NCI-H1092 treated with DMSO at 0.1 percent for 48 hours (cell line): ENCODE measurements at places on chromosomes 7 and 10.

DNA sequence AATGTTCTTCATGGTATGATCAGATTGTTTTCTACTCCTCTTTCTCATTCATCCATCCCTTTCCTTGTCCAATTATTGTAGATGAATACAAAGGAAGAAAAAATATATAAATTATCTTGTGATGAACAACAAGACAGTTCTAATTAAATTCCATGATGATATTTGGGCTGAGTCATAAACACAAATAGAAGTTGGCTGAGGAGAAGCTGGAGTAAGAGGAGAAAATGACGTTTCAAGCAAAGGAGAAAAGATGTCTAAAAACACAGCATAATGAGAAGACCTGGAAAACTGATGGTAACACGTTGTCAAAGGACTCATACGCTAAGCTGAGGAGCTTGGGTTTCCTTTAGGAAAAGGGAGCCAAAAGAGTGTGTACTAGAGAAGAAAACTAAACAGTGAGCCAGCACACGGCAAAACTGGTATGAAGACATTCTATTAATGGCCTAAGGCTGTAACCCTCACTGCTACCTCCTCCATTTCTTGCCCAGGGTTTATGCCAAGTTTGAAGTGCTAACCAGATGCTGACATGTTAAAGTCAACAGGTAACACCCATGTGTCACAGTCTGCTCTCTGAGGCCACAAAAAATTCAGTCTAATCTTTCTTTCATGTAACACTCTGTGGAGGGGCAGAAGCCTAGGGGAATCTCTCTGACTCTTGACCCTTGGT, 26.1 kb downstream of the ZFAND4 start:
- DNase-seq = no peak

GRCh38 chr10:104170610-104171254, 48.8 kb downstream of the SFR1 start:
- DNase-seq = no peak

GRCh38 chr10:11602919-11603523, 8.4 kb downstream of the USP6NL start:
- DNase-seq = no peak

DNA sequence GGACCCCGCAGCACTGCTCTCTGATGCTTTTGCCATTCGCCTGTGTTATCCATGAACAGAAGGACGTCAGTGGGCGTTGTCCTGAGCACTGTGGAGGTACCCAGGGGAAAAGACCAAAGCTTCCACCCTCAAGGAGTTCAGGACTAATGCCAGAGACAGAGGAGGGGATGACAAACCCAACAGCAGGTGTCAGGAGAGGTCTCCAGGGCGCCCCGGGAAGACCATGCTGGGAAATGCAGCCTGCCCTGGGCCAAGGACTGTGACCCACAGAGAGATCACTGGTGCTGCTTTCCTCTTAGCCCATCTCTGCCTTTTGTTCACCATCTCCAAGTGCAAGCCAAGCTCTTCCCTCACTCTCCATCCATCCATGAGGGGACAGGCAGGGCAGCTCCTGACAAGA, 166.8 kb upstream of the PFKP start:
- DNase-seq = no peak

DNA sequence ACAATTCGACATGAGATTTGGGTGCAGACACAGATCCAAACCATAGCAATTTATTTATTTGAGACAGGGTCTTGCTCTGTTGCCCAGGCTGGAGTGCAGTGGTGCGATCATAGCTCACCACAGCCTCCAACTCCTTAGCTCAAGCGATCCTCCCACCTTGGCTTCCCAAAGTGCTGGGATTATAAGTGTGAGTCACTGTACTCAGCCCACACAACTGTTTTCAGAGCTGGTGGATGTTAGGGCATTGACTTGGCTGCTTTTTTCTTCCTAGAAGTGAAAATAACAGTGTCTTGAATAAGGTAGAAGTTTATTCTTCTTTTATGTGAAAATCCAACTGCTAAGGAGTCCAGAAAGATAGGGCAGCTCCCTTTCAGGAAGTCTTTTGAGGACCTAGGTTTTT, 132.1 kb downstream of the CCDC3 start:
- no peak for DNase-seq

- no peak for DNase-seq
These were observed 270.5 kb downstream of the CREB5 start for GRCh38 chr7:28682801-28683200.

DNA sequence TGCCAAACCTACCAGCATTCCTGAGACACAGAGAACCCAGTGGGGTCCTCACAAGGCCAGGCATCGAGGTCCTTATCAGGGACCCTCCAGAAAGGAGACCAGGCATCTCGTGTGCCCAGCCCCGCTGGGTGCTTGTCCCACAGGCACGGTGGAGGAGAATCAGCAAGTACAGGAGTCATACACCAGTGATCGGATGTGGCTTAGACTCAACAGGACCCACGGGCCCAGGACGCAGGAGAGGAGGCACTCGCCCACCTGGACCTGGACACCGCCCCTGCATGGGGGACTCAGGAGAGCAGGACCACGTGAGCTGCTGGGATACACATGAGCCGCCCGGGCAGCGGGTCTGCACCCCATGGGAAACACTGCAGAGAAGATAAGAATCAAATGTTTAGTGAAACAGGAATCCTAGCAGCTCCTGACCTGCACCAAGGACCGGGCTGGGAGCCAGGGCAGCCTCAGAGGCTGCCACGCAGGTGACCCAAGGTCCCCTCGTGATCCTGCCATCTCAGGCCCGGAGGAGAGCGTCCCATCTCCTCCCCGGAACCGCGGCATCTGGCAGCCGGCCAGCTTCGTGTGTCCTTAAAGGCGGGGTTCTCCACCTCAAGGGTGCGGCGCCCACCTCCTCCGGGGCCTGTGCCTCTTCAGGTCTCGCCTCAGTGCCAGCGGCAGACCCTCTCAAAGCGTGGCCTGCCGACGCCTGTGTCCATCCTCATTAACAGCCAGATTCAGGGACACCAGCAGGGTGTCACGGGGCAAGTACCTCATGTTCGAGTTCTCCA, 59.2 kb downstream of the FOXL3 start:
- DNase-seq = no peak

- DNase-seq = no peak
These were observed 163.6 kb downstream of the CAMK1D start for GRCh38 chr10:12513003-12513365.

- no peak for DNase-seq
These were observed 154.2 kb downstream of the EBF3 start for GRCh38 chr10:129809841-129810240.

DNA sequence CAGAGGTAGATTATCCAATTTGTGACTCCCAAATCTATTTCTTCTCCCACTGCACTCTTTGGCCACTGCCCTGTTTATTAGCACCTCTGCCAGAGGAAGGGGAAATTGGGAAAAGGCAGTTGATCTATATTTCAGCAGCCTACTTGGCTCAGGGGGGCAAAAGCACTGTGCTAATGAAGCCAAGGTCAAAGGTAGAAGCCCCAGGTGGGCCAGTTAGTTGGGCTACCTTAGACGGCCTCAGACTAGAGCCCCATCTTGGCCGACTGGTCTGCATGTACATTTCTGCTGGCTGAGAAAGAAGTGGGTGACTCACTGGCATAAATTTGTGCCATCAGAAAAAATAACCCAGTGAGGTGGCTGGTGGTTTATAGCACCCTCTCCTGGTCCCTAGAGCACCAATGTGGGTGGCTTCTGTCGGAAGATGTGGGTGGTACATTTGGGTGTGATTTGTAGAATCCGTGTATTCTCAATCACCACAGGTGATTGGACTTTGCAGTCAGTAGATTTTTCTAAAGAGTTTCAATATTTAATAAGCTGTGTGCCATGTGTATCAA, 293.3 kb upstream of the MKI67 start:
- no peak for DNase-seq

- DNase-seq = no peak
These were observed 36.6 kb upstream of the SPOCK2 start for GRCh38 chr10:72124989-72125388.

- DNase-seq = no peak
These were observed 49.8 kb upstream of the FAM133B start for GRCh38 chr7:92639966-92640365.

DNA sequence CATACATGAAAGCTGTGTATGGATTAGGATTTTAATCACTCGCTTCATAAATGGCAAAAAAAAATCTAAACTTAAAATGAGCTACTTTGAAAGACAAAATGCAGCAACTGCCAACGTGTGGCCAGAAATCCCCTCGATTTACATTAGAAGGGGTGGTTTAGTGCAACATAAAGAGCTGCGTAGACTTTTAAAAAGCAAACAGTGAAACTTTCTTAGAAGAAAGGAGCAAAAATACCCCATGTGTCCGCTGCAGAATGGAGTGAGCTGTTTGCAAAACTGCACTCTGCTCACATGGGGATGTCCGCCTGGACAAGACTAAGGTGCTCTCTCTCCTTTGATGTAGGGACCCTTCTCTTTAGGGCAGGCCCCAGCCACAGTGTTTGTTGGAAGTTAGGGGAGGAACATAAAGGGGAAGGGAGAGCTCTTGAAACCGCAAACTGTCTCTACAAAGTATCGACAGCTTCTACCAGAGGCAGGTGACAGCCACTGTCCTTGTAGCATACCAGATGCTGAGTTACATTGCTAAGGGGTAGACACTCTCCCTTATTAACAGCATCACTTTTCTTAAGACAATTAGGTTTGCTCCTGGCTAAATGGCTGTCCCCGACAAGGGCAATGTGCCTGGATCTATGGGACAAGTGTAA, 528.1 kb downstream of the KCNMA1 start:
- DNase-seq = no peak

GRCh38 chr7:86644282-86645224, 844 bp downstream of the GRM3 start:
- DNase-seq = no peak

- DNase-seq = no peak
These were observed 169.4 kb downstream of the SVIL start for GRCh38 chr10:29465384-29465783.

DNA sequence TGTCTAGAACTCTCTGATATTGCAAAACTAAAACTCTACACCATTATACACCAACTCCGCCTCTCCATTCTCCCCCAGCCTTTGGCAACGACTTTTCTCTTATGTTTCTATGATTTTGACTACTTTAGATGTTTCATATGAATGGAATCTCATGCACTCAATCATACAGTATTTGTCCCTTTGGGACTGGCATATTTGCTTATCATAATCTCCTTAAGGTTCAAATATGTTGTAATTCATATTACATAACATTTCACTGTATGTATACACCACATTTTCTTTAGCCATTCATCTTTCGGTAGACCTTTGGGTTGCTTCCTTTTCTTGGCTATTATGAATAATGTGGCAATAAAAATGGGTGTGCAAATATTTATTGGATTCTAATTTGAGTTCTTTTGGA, 164.4 kb downstream of the ARL4A start:
- DNase-seq = no peak

- DNase-seq = no peak
These were observed 331.5 kb downstream of the CXCL12 start for GRCh38 chr10:44053391-44053790.

- DNase-seq = no peak
These were observed 80.1 kb upstream of the LRRC17 start for GRCh38 chr7:102832674-102833073.
